GM12891 (cell line): ENCODE measurements at places on chromosomes 16 and 17.

DNA sequence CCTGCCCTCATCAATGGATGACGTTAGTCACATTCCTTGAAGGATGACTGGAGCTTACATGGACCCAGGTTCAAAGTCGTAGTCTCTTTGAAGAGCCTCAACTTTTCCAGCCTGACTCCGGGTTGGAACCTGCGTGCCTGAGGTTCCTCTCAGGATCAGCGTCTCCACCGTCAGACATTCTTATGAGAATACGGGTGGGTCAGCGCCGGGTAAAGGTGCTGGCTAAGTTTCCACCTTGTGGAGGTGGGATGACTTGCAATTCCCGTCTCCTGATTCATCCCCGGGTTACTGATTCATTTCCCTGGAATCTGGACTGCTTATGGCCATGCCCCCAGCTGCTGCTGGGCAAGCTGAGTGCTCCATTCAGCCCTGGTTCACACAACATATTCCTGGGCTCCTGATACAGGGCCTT is 38.9 kb upstream of the CMIP start:
- no peak for DNase-seq

DNA sequence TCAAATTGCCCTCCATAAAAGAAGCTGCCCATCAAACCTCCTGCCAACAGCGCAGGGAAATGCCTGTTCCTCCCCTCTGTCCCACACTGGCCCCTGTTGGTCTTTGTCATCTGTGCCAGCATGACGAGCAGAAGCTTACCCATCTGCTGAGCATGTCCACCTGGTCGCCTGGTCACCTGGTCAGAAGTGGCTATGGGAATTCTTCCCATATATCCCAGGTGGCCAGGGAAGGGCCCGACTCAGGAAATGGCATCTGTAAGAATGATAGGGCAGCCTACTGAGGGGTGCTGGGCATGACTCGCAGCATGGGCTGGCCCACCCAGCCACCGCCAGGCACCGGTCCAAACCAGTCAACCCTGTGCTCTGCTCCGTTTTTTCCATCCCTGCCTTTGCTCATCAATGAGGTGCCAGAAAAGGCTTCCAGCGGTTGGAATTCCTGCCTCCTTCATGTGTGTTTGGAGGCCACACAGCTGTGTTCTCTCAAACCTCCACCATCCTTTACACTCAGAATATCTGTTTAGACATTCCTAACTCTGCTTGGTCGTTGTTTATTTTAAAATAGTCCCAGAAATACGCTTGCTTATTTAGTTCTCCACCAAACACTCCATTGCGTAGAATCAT is 145.2 kb downstream of the CLEC16A start:
- DNase-seq = no peak

DNA sequence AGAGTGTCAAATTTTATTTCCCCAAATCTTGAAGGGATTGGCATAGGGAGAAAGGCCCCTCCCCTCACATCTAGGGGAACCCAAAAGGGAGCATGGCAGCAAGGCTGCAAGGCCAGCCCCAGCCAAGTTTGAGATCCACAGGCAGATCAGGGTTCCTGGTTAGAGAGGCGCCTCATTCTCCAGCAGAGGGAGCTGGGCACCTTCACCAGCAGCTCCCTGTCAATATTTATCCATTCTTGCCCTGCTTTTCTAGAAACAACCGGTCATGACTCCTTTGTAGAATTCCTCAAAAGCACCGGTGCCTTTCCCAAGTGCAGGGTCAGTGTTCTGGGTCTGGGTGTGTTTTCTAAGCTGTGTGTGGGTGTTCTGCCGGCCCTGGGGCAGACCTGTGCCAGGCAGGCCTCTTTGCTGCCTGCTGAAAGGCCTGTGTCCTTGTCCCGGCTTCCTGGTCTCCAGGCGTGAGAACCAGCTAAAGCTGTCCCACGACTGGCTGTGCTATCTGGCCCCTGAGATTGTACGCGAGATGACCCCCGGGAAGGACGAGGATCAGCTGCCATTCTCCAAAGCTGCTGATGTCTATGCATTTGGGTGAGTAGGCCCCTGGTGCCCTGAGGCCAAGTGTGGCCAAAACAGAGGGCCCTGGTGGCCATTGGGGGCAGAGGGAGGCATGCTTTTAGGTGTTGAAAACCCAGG is 21.2 kb upstream of the LGALS9 start:
- DNase-seq = no peak

DNA sequence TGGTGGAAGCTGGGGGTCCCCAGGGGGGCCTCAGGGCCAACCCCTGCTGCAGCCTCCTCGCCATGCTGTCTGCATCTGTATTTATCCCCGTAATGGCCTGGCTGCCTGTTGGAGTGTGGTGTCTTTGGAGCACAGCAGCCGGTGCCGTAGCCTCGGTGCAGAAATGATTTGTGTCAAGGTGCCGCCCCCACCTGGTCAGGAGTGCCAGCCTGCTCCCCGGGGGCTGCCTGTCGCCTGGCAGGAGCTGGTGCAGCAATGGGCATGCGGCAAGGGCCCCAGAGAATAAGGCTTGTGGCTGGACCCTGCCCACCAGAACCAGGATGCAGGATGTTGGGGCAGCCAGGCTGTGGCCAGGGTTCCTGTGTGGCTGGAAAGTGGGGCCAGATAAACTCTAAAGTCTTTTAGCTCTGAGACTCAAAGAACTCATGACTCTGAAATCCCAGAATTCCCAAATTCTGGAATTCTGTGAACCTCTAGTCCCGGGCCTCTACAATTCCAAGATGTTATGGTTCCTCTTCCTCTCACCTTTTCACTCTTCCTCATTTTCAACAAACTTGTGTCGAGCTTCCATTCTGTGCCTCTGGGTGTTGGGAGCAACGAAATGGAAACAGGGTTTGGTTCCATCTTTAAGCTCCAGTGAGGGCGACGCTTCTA is 5.9 kb downstream of the CPNE2 start:
- no peak for DNase-seq

DNA sequence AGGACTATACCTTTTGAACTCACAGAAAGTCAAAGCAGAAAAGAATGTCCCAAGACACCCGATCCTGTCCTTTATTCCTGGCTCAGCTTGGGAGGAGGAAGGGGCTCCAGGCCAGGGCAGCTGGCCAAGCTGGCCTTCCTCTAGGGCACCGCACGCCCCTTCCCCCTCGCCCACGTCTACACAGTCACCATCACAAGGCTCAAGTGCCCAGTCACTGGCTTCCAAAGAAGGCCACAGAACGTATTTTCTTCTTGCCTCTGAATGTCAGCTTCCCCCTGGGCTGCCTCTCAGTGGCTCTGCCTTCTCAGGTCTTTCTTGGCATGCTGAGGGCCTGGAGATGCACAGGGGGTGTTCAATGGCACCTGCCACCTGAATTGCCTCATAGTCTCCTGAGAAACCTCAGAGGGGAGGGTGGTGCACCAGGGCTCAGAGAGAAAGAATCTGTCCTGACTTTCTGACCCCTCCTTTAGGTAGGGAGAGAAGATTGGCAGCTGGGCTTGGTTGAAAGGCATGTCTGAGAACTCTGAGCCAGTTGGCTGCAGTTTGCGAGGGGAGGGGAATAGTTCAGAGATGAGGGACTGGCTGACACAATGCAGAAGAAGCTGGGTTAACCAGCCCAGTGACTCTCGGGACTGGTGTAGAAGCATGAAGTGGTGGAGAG is 2.1 kb downstream of the DHRS11 start:
- DNase-seq = no peak

DNA sequence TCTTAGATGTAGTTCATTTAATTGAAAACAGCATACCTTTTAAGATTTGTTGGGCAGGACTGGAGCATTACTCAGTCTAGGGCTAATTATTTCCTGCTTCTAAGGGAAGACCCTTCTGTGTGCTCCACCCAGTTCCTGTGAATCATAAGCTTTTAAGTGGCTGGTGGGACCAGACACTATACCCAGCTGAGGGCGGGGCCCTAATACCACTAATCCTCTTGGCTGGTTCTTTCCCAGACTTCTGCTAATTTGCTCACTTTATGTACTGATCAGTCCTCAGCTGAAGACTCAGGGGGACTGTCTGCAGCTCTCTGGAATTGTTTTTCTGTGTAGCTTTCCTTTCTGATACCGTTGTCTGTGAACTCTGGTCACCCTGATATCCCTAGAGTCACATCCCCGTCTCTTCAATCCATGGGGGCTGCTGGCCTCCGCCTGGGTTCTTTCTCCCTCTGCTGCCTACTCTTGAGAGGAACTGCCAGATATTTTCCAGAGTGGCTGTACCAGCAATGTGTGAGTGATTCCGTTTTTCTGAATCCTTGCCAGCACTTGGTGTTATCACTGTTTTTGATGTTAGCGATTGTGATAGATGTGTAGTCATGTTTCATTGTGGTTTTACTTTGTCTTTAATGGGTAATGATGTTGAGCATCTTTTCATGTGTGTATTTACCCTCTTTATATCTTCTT is 35.1 kb downstream of the MFSD11 start:
- DNase-seq = no peak

GRCh38 chr17:43445009-43445589 is 38.7 kb upstream of the DHX8 start:
- no peak for DNase-seq

GRCh38 chr17:46194393-46195216 is 1.4 kb upstream of the KANSL1 start:
- DNase-seq = peak; percentile 32

- DNase-seq = no peak
Measured at GRCh38 chr16:2811703-2812471, 5.2 kb upstream of the PRSS21 start.

DNA sequence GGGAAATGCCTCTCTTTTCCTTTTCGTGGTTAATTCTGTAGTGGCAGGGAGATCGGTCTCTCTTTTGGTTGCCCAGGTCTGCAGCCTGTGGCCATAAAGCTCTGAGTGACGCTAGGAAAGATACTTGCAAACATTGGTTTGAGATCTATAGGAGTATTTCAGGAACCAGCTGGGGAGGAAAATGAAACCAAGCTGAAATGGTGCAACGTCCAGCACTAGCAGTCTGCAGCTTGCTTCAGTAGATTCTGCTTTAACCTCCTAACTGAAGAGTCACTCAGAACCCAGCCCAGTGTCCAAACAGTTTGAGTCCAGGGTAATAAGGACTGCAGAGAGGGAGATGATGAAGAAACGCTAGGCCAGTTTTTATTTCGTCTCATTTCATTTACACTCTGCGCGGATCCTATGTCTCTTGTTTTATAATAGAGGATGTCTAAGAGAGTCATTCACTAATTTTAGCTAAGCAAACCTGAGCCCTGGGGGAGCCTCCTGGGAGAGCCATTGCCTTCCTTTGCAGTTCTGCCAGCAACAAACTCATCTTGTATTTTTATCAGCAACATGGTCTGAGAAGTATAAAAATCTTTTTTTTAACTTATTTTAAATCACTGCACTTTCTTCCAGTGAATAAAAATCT is 12.0 kb downstream of the SP2 start:
- DNase-seq = no peak

GRCh38 chr16:68659412-68660358 is 14.6 kb downstream of the CDH3 start:
- no peak for DNase-seq

DNA sequence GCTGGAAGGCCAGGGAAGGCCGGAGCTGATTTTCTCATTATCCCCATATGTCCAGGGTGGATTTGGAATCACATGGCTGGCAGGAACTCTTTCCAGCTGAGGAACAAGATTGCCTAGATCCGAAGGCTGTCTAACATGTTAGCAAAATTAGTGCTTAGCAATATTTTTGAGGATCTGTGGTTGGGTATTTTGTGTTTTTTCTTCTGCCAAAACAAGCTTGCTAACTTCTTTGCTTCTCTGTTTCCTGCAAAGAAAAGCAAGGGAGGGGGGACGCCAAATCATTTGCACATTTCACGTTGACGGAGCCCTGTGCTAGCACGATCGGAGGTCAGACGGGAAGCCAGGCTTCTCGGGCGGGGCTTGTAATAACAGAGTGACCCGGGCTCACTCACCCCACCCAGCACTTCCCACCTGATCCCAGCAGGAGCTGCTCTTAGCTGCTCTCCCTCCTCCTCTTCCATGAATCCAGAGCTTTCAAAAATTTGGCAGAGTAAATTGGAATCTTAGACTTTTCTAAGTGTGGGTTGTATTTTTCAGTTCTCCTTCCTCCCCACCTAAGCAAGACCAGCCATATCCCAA is 33.3 kb upstream of the FOXF1 start:
- no peak for DNase-seq

DNA sequence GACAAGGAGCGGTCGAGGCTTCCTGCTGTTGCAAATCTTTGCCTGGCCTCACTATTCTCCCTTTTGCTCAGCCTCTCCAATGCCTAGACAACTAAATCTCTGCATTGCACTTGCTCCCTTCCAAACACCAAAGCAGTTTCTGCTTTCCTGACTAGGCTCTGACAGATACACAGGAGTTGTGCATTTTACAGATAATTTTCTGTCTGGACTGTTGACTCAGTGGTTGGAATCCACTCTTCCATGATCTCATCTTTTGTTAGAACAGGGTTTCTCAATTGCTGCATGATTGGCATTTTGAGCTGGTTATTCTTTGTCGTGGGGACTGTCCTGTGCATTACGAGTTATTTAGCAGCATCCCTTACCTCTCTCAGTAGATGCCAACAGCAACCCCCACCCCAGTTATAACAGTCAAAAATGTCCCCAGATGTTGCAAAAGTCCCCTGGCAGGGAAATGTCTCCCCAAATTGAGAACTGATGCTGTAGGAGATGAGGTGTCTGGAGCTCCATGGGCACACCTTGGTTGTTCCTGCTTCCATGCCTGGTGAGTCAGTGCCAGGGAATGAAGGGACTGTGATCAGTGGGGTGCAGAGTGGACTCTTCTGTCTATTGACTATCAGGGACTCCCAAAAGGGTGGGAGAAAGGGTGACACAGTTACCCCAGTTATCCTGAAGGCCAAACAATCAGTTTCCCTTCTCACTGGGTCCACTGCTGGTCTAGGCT is 557.4 kb upstream of the PSMD7 start:
- no peak for DNase-seq
